ENCODE measurements at places on chromosomes 5 and 9.

DNA sequence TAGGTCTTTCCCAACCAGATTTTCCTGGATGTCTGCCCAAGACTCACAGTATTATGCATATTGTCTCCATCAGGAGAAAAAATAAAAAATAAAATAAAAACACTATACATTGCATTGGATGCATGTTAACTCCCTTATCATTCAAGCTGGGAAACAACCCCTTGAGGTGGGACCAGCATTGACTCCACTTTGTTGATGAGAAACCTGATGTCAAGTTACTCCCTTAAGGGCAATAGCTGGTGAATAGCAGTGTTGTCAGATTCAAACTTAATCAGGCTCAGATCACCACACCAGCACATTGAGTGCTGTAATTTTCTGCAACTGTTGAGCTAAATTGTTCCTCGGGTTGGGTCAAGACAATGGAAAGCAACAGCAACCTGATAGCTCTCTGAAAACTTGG, 264.0 kb upstream of the TRIM32 start:
- no peak for DNase-seq

GRCh38 chr9:87567001-87567400, 69.3 kb downstream of the DAPK1 start:
- no peak for DNase-seq

DNA sequence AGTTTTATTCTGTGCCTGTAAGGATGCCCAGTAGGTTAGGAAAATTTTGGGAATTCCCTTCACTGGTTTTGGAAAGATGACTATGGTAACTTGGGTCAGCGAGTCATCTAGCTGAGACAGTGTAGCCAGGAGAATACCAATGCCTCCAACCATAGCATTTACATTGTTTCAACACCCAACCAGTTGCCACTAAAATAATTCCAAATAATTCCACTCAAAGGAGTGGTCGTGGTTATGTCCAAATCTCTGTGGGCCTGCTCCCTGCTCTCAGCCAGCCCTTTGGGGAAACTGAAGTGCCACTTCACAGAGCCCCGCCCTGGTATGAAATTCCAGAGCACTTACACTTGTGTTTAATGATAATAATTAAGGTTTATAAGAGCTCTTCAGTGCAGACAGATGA, 310.5 kb downstream of the PLK2 start:
- no peak for DNase-seq

DNA sequence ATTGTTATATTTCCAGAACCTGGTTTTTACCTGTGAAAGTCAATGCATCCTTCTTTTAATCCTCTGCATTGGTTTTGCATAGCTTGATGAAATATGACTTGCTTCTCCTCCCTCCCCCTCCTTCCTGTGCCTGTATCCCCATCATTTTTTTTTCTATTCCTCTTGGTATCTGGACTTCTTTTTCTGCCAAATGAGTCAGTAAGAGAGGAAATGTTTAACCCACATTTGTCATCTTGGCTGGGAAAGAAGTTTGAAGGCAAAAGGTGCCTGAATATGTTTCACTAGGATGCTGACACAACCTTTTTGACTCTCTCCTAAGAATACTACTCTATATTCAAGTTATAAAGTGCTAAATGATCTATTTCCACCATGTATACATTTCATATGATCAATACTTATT, 35.5 kb upstream of the CDKN2B start:
- DNase-seq: no peak

- no peak for DNase-seq
Measured at GRCh38 chr9:127140842-127141675, 18.6 kb upstream of the ANGPTL2 start.

GRCh38 chr5:61496860-61497259, 164.8 kb downstream of the ZSWIM6 start:
- DNase-seq: no peak
